ENCODE measurements at places on chromosomes 2 and 18. TPM values are rescaled to one million over a fixed set of nuclear protein-coding genes. Genes with fewer than 3 reads are reported as not detected.

- H3K36me3 ChIP-seq = no peaks in the 10 kb centered on the region
- H3K27me3 ChIP-seq = no peaks in the 10 kb centered on the region
- H3K4me3 ChIP-seq = no peak overlapping the region
- H3K27ac ChIP-seq = no peak overlapping the region
- H3K4me1 ChIP-seq = no peaks in the 10 kb centered on the region
- DNase-seq = no peak
Measured at GRCh38 chr2:173079973-173080860, 4.6 kb downstream of the MAP3K20 start.

DNA sequence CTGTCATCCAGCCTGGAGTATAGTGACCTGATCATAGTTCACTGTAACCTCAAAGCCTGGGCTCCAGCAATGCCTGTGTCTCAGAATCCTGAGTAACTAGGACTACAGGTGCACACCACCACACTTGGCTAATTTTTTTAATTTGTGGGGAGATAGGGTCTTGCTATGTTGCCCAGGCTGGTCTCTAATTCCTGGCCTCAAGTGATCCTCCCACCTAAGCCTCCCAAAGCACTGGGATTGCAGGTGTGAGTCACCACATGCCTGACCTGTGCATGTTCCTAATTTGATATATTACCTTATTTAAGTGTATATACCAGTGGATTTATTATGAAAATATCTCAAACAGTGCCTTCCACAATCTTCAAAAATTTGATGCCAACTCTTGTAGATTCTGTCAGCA is 123.6 kb upstream of the XIRP2 start:
- no peaks in the 10 kb centered on the region for H3K36me3 ChIP-seq
- H3K4me3 ChIP-seq = no peak overlapping the region
- H3K27ac ChIP-seq = no peak overlapping the region
- no peak for DNase-seq
- H3K27me3 ChIP-seq = no peaks in the 10 kb centered on the region

ARL5A gene
- total RNA-seq = 99.1 TPM

KCNF1 gene
- total RNA-seq = not detected

GRCh38 chr2:237923481-237924163 is 43.2 kb upstream of the UBE2F start:
- DNase-seq = peak; percentile 67
- no peaks in the 10 kb centered on the region for H3K27me3 ChIP-seq
- H3K27ac ChIP-seq = peak overlapping the region; percentile 46
- H3K4me3 ChIP-seq = peak overlapping the region; percentile 19
- H3K4me1 ChIP-seq = peaks cover 21% of the 10 kb centered on the region

SFTPB gene
- not detected for total RNA-seq

- H3K36me3 ChIP-seq = peaks cover 20% of the 10 kb centered on the region
- no peaks in the 10 kb centered on the region for H3K27me3 ChIP-seq
- H3K27ac ChIP-seq = no peak overlapping the region
- H3K4me1 ChIP-seq = no peaks in the 10 kb centered on the region
- no peak overlapping the region for H3K4me3 ChIP-seq
- no peak for DNase-seq
Measured at GRCh38 chr18:62209046-62209445, 22.0 kb downstream of the RELCH start.

DNA sequence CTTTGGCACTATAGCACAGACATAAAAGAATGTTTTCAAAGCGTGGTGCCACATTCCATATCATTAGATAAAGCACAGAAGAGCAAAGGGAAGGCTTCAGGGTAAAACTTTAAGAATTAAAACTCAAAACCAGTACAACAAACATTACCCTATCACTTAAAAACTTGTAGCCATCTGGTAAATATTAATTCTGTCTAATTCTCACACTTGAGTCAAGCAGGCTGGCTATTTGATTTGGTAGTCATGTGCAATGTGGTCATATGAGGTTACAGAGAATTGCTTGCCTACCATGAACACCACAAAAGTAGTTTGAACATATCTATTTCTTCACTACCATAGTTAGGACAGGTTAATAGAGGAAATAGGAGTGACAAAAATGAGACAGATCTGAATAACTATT is 244.9 kb downstream of the IRS1 start:
- no peaks in the 10 kb centered on the region for H3K36me3 ChIP-seq
- no peaks in the 10 kb centered on the region for H3K27me3 ChIP-seq
- H3K4me1 ChIP-seq = no peaks in the 10 kb centered on the region
- no peak overlapping the region for H3K27ac ChIP-seq
- DNase-seq = no peak

- DNase-seq = no peak
- H3K27ac ChIP-seq = no peak overlapping the region
- H3K27me3 ChIP-seq = no peaks in the 10 kb centered on the region
- no peak overlapping the region for H3K4me3 ChIP-seq
Measured at GRCh38 chr2:144914113-144914512, 394.2 kb upstream of the ZEB2 start.

SLC19A3 gene
- total RNA-seq = 9.3 TPM

DNA sequence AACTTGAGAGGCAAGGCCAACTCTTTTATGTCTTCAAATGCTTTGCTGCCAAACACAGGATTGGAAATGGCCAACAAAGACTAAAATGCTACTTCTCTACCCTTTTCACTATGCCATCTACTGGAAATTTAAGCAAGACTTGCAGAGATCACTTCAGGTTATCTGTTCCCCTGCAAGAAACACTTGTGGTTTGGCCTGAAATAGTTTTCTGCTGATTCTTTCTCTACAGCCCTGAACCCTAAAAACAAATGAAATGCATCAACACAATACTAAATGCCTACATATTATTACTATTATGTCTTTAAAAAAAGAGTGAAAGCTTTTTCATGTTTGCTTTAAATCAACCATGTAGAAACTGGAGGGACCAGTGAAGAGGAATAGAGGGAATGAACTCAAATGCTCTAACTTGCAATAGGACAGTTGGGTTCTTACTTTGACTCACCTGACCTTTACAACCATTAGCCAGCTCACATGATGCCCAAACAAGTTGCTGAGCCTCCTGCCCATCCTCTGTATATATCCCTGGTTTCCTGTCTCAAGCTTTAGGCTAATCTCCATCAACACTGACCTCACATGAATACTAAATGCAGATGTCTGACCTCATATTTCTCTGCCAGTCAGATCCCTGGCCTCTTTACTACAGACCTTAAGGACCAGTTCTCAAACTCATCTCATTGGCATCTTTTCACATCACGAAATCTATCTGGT is 17.5 kb upstream of the ADAM17 start:
- H3K36me3 ChIP-seq = no peaks in the 10 kb centered on the region
- no peaks in the 10 kb centered on the region for H3K4me1 ChIP-seq
- no peaks in the 10 kb centered on the region for H3K27me3 ChIP-seq
- no peak overlapping the region for H3K27ac ChIP-seq
- H3K4me3 ChIP-seq = no peak overlapping the region

MCFD2 gene
- total RNA-seq = 13.3 TPM

DNA sequence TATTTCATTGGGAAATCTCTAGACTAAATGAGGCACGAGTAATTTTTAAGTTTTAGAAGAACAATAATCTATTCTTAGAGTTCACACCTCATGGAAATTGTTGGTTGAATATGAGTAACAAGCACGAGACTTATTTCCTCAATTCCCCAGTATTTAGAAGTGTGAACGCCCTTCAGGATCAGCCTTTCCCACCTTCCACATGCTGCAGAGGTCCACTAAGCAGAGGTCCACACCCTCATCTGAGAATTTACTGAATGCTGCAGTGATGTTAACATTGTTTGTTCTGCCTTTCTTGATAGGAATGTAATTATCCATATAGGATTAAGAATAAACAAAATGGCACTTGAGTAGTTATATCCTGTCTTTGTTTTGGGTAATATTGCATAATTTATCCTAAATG is 41.8 kb downstream of the LTBP1 start:
- no peaks in the 10 kb centered on the region for H3K36me3 ChIP-seq
- H3K27ac ChIP-seq = no peak overlapping the region
- H3K4me3 ChIP-seq = no peak overlapping the region
- no peaks in the 10 kb centered on the region for H3K27me3 ChIP-seq

DNA sequence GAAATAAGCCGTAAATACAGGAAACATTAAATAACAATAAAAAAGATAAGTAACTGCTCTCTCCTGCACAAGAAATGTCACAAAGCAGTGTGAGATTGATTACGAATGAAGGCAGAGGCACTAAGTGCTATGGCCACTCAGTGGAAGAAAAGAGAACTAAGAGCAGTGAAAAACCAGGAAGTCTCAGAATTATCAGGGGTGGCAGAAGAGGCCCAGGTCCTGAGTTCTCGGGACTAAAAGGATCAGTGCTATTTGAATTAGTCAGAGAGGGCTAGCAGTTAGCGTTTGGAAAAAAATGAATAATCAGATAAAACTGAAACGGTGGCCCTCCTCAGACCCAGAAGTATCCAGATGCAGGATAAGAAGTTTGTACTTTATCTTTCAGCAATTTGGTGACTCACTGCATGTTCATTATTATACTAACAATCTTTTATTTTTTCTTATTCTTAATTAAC is 367.1 kb downstream of the ZEB2 start:
- peak; percentile 35 for DNase-seq
- no peaks in the 10 kb centered on the region for H3K4me1 ChIP-seq
- H3K4me3 ChIP-seq = no peak overlapping the region

DNA sequence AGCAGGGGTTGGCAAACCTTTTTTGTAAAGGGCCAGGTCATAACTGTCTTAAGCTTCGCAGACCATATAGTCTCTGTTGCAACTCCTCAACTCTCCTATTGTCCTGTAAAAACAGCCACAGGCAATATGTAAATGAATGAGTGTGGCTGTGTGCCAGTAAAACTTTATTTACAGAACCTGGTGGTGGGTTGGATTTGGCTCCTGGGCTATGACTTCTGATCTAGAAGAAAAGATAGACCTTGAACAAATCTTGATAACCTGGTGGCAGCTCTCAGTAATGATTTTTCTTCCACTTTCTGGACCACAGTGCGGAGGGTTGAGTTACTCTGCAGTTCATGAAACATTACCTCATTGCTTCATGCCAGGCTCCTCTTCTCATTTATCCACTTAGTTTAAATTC is 139.3 kb downstream of the MYCN start:
- peaks cover 7% of the 10 kb centered on the region for H3K4me1 ChIP-seq
- H3K27ac ChIP-seq = no peak overlapping the region
- DNase-seq = no peak
- H3K4me3 ChIP-seq = no peak overlapping the region

- no peak for DNase-seq
- H3K4me3 ChIP-seq = no peak overlapping the region
- no peaks in the 10 kb centered on the region for H3K27me3 ChIP-seq
- no peaks in the 10 kb centered on the region for H3K4me1 ChIP-seq
Measured at GRCh38 chr2:118386641-118387302, 298.5 kb downstream of the INSIG2 start.

CYP1B1 gene
- 42.7 TPM for total RNA-seq

DNA sequence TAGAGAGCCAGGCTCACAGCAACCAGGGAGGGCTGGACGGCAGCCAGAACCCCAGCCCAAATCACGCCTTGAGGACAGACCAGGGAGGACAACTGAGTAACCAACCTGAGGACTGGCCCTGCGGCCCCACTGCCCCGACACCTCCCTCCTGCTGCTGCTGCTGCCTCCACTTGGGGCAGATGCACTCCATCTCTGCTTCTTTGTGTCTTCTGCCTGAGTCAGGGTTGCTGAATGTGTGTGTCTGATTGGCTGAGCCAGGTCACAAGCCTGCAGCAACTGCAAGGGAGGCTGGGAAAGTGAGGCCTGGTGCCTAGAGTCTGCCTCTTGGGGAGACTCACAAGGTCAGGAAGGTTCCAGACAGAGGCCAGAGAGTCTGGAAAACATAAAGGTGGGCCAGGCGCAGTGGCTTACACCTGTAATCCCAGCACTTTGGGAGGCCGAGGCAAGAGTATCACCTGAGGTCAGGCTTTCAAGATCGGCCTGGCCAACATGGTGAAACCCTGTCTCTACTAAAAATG is 83.4 kb downstream of the ZFP36L2 start:
- peaks cover 8% of the 10 kb centered on the region for H3K4me1 ChIP-seq
- no peaks in the 10 kb centered on the region for H3K36me3 ChIP-seq

ALPI gene
- total RNA-seq = not detected

WDR43 gene
- 68.7 TPM for total RNA-seq

DNA sequence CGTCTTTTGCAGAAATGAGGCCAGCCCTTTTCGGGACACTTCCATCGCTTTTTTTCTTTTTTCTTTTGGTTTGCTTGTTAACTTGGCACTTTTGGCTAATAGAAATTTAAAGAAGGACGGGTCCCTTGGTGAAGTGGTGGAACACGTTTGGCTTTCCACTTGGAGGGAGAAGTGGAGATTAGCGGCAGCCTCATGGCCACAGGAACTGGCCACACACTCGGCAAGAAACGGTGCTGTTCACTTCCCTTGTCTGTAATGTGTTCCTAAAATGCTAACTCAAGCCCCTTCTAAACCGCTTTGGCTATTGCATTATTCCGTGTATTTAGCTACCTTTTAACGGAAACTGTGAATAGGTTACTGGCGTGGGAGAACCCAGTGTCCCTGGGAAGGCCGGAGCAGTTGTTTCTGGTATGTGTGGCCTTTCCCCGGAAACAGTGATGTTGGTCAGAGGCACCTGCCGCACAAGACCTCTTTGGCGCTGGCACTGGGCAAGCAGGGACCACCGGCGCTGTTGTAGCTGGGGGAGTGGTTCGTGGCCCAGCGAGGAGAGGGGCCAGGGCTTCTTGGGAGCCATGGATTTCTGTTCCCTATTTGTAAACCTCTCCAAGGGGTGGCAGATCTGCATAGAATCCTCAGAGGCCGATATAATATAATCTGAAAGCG is 981 bp downstream of the RAMP1 start:
- H3K27ac ChIP-seq = peak overlapping the region; percentile 55
- H3K4me3 ChIP-seq = peak overlapping the region; percentile 60
- DNase-seq = no peak
- H3K36me3 ChIP-seq = no peaks in the 10 kb centered on the region
- peaks cover 36% of the 10 kb centered on the region for H3K27me3 ChIP-seq
- peaks cover 54% of the 10 kb centered on the region for H3K4me1 ChIP-seq

MTLN gene
- total RNA-seq = 426 TPM

GRCh38 chr2:203782262-203782976 is 76.0 kb downstream of the CD28 start:
- H3K27ac ChIP-seq = no peak overlapping the region
- no peak overlapping the region for H3K4me3 ChIP-seq
- peaks cover 20% of the 10 kb centered on the region for H3K4me1 ChIP-seq
- no peaks in the 10 kb centered on the region for H3K27me3 ChIP-seq
- peak; percentile 34 for DNase-seq
- no peaks in the 10 kb centered on the region for H3K36me3 ChIP-seq
